ENCODE measurements at places on chromosomes 13 and 19.

GRCh38 chr13:81305928-81306327 lies 965.0 kb upstream of the SPRY2 start:
- DNase-seq = no peak

DNA sequence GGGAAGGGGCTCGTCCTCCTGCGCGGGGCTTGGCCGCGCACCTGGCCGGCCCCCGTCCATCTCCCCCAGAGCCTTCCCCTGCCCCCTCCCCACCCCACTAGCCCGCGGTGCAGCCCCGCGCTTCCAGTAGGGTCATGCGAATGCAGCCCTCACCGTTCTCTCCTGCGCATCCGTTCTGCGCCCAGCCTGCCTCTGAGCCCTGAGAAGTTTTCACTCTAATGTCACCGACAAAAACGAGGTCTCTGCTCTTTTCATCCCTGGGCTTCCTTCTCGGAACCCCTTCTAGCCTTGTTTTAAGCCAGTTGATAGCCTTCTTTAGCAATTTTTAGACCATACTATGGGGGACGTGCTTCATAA lies 97.4 kb downstream of the ATP8A2 start:
- no peak for DNase-seq

GRCh38 chr19:28009696-28010095 lies 1203.3 kb downstream of the UQCRFS1 start:
- no peak for DNase-seq

GRCh38 chr13:41411522-41411921 lies 45.8 kb upstream of the RGCC start:
- no peak for DNase-seq

DNA sequence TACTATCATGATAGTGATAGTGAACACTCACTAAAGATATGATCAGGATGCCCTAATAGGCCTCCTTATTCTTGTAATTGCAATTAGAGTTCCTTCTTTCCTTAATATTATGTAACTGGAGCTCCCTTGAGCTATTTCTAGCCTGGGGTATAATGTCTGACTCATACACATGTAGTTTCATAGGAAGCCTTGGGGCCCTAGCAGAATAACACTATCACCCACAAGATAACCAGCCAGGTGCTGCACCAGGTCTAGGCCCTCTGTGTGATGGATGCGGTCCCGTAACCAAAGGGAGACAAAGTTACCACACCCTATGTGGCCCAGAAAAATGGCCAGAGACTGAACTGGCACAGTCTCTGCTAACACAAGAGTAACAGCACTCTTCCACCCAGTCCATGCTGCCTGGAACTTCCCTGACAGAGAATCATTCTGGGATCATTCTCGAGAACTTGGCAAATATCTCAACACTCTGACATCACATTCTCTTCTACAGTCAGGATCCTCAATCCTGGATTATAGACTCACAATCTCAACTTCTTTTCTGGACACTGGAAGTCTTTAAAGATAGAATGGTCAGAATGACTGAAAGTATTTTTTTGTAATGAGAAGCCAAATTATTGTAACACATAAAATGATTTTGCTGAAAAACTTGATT lies 32.6 kb upstream of the IGFL4 start:
- no peak for DNase-seq

GRCh38 chr13:53466576-53466975 lies 438.0 kb downstream of the OLFM4 start:
- DNase-seq = no peak

- no peak for DNase-seq
These were observed 10.4 kb downstream of the CLASRP start for GRCh38 chr19:45049073-45049736.

GRCh38 chr19:42442833-42443232 lies at the start of gene CXCL17:
TSS of gene CXCL17 (minus strand) at chr19:42442946. CDS start at chr19:42442832, 114 bp downstream.
- no peak for DNase-seq

- DNase-seq = no peak
These were observed 801 bp downstream of the MCF2L start for GRCh38 chr13:112969692-112970338.

- no peak for DNase-seq
These were observed 22.5 kb downstream of the C19orf44 start for GRCh38 chr19:16518483-16519229.

- no peak for DNase-seq
These were observed 57.9 kb downstream of the KCTD12 start for GRCh38 chr13:76828316-76828741.

GRCh38 chr19:46992699-46993535 lies 26.7 kb upstream of the NPAS1 start:
- DNase-seq = no peak

GRCh38 chr19:51364200-51365106 lies 1.7 kb downstream of the ETFB start:
- no peak for DNase-seq

DNA sequence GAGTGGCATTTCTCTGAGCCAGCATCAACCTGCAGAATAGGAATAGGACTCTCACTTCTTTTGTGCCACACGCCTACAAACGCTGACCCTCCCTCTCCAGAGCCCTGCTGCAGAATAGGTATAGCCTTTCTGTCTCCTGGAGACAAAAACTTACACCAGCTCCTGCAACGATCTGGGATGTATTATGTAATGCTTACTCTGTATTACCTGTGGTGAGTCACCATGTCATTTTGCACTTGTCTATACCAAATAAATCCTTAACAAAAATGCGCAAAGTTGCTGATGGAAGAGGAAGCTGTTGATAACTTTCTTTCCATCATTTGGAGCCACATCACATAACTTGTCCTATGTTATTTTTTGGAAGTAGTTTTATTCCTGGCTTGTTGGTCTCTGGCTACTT lies 155.8 kb upstream of the FNDC3A start:
- no peak for DNase-seq

DNA sequence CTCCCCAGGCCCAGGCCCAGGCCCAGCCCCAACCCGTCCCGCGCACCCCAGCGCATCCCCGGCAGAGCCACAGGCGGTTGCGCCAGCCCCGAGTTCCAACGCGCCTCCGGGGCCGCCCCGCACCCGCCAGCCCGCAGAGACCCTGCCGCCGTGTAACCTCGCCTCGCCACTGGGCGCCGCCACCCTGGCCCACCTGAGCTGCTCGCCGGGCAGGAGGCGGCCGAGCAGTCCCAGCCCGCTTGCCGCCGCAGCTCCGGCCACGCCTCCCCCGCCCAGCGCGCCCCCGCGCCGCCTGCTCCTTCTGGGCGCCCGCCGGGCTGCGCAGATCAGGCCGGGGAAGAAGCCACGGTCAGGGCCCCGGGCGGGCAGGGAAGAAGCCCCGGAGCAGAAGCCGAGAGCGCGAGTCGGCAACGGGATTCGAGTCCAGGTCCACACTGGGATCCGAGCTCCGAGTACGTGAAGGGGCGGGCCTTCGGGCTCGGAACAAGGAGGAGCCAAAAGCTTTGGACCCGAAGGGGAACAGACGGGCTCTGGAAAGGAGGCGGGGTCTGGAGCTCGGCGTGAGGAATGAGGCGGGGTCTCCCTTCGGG lies at the start of gene MBOAT7:
Gene MBOAT7, minus strand, starts transcription at position 436 of the 590 bp plus-strand sequence. CDS start 1,072 bp downstream, outside the sequence.
- DNase-seq = no peak

GRCh38 chr13:83730674-83731073 lies 151.6 kb downstream of the SLITRK1 start:
- DNase-seq = no peak

GRCh38 chr13:95025116-95025515 lies 276.1 kb downstream of the ABCC4 start:
- no peak for DNase-seq

Data from stimulated activated CD8-positive, alpha-beta memory T cell treated with anti-CD3 and anti-CD28 coated beads, Interleukin-12 subunit alpha, Interleukin-12 subunit beta, amount 100 ng/mL, for 4 hours (primary cell).